ENCODE measurements at places on chromosomes 16 and 17. TPM values are rescaled to one million over a fixed set of nuclear protein-coding genes. Genes with fewer than 3 reads are reported as not detected.
A peak's percentile ranks its signal among the peaks of the same experiment; 100 is the strongest.

GRCh38 chr16:5166486-5166885, 68.9 kb upstream of the EEF2KMT start:
- peaks cover 32% of the 10 kb centered on the region for H3K27me3 ChIP-seq
- no peak overlapping the region for H3K4me3 ChIP-seq

- no peaks in the 10 kb centered on the region for H3K27me3 ChIP-seq
- H3K4me1 ChIP-seq, result peaks cover 72% of the 10 kb centered on the region
- no peaks in the 10 kb centered on the region for H3K36me3 ChIP-seq
- no peak overlapping the region for H3K4me3 ChIP-seq
- peak overlapping the region; percentile 23 for H3K27ac ChIP-seq
Measured at GRCh38 chr16:89422527-89422904, 67.8 kb downstream of the ANKRD11 start.

GRCh38 chr16:11072420-11073153, 128.2 kb downstream of the CLEC16A start:
- H3K36me3 ChIP-seq, result no peaks in the 10 kb centered on the region
- H3K27me3 ChIP-seq, result no peaks in the 10 kb centered on the region
- peaks cover 2% of the 10 kb centered on the region for H3K4me1 ChIP-seq
- no peak overlapping the region for H3K4me3 ChIP-seq
- no peak overlapping the region for H3K27ac ChIP-seq

DNA sequence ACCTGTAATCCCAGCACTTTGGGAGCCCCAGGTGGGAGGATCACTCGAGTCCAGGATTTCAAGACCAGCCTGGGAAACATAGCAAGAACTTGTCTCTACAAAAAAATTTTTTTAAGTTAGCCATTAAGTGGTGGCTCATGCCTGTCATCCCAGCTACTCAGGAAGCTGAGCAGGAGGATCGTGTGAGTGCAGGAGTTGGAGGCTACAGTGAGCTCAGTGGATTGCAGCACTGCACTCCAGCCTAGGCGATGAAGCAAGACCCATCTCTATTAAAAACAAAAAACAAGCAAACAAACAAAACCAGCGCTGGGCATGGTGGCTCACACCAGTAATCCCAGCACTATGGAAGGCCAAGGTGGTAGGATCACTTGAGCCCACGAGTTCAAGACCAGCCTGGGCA, 38.0 kb downstream of the HEATR3 start:
- no peaks in the 10 kb centered on the region for H3K4me1 ChIP-seq
- DNase-seq, result no peak
- no peak overlapping the region for H3K27ac ChIP-seq
- no peaks in the 10 kb centered on the region for H3K27me3 ChIP-seq
- no peak overlapping the region for H3K4me3 ChIP-seq
- H3K36me3 ChIP-seq, result peaks cover 34% of the 10 kb centered on the region

- H3K27me3 ChIP-seq, result no peaks in the 10 kb centered on the region
- no peak overlapping the region for H3K4me3 ChIP-seq
- DNase-seq, result no peak
- H3K4me1 ChIP-seq, result peaks cover 11% of the 10 kb centered on the region
- H3K27ac ChIP-seq, result no peak overlapping the region
Measured at GRCh38 chr17:7992924-7993323, 9.5 kb upstream of the GUCY2D start.

GRCh38 chr16:23909792-23910418, 74.1 kb downstream of the PRKCB start:
- H3K4me3 ChIP-seq, result no peak overlapping the region
- no peaks in the 10 kb centered on the region for H3K4me1 ChIP-seq
- no peak overlapping the region for H3K27ac ChIP-seq
- no peak for DNase-seq
- no peaks in the 10 kb centered on the region for H3K36me3 ChIP-seq

SAT2 gene
- 164 TPM for polyA plus RNA-seq

NUPR1 gene
- polyA plus RNA-seq, result 74.4 TPM

PHF23 gene
- polyA plus RNA-seq, result 16.1 TPM

COL1A1 gene
- polyA plus RNA-seq, result 30.2 TPM
